Activated naive CD8-positive, alpha-beta T cell treated with anti-CD3 and anti-CD28 coated beads for 36 hours (primary cell): ENCODE measurements at places on chromosomes 16 and 17. TPM values are rescaled to one million over a fixed set of nuclear protein-coding genes. Genes with fewer than 3 reads are reported as not detected.

GRCh38 chr16:55817236-55817912 lies 15.5 kb downstream of the CES1 start:
- H3K36me3 ChIP-seq, result no peaks in the 10 kb centered on the region
- peaks cover 35% of the 10 kb centered on the region for H3K27me3 ChIP-seq
- H3K4me1 ChIP-seq, result no peaks in the 10 kb centered on the region
- H3K4me3 ChIP-seq, result no peak overlapping the region

ARHGDIG gene
- total RNA-seq, result not detected

DNA sequence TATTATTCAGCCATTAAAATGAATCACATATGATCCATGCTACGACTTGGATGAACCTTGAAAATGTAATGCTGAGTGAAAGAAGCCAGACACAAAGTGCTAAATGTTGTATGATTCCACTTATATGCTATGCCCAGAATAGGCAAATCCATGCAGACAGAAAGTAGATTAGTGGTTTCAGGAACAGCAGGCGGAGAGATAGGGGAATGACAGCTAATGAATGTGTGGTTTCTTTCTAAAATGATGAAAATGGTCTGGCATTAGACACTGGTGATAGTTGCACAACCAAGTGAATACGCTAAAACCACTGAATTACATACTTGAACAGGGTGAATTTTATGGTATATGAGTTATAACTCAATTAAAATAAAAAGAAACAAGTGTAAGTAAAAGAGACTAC lies 121.8 kb upstream of the NOG start:
- peaks cover 5% of the 10 kb centered on the region for H3K4me1 ChIP-seq
- no peak overlapping the region for H3K27ac ChIP-seq
- no peak overlapping the region for H3K4me3 ChIP-seq
- no peak for DNase-seq

DNA sequence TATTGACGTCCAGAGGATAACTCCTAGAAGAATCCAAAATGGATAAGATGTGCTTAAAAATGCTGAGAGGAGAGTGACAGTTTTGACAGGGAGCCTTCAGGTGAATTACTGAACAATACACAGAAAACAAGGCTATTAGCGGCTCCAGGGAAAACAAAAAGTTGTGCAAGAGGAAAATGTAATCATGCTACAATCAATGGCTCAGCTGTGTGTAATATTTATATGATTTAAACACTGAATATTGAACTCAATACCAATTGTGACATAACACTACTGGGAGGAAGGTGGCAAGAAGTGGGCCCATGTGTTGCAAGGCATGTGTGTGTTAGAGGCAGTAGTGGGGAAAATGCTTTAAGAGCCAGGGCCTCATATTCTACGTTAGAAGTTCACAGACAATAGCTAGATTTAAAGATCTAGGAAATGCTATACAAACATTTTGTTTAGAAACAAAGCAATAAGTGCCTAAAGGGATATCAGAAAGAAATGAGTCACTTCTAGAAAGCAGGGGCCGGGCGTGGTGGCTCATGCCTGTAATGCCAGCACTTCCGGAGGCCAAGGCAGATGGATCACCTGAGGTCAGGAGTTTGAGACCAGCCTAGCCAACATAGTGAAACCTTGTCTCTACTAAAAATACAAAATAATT lies 253.2 kb upstream of the IRX5 start:
- H3K27me3 ChIP-seq, result no peaks in the 10 kb centered on the region
- H3K27ac ChIP-seq, result no peak overlapping the region
- no peaks in the 10 kb centered on the region for H3K36me3 ChIP-seq
- H3K4me1 ChIP-seq, result no peaks in the 10 kb centered on the region

DNA sequence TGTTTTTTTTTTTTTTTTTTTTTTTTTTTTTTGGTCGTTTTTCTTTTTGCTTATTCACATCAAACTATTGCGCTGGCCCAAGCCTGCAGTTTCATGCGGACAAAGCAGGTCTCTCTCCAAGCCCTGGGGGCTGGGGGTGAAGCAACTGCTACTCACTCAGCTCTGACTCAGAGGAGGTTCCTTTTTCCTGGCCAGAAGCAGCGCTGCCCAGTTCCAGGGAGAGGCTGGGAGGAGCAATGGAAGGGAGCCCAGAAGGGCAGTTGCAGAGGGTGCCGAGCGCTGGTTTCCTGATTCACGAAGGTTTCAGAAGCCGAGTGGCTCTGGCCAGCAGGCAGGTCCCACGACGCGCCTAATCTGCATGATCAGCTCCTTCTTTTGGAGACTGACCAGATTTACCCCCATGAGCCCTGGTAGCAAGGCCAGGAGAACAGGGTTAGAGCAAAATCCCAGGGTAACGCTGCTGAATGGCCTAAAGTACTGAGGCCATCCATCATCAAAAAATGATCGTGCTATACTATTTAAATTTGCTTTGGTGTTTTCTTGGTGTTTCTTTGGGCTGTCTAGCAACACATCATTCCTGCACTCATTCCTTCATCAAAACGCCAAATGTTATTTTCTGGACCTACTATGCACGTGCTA lies 144.7 kb upstream of the SOX9 start:
- H3K4me3 ChIP-seq, result no peak overlapping the region
- no peaks in the 10 kb centered on the region for H3K4me1 ChIP-seq
- H3K27ac ChIP-seq, result no peak overlapping the region
- peaks cover 5% of the 10 kb centered on the region for H3K27me3 ChIP-seq
- H3K36me3 ChIP-seq, result no peaks in the 10 kb centered on the region

CES5A gene
- not detected for total RNA-seq

- no peaks in the 10 kb centered on the region for H3K27me3 ChIP-seq
- no peak for DNase-seq
- H3K4me3 ChIP-seq, result no peak overlapping the region
- peaks cover 16% of the 10 kb centered on the region for H3K36me3 ChIP-seq
Measured at GRCh38 chr17:46026166-46027047, 27.4 kb downstream of the STH start.

KRT33B gene
- not detected for total RNA-seq

CAPNS2 gene
- not detected for total RNA-seq
